ENCODE measurements at places on chromosomes 1 and 21.

DNA sequence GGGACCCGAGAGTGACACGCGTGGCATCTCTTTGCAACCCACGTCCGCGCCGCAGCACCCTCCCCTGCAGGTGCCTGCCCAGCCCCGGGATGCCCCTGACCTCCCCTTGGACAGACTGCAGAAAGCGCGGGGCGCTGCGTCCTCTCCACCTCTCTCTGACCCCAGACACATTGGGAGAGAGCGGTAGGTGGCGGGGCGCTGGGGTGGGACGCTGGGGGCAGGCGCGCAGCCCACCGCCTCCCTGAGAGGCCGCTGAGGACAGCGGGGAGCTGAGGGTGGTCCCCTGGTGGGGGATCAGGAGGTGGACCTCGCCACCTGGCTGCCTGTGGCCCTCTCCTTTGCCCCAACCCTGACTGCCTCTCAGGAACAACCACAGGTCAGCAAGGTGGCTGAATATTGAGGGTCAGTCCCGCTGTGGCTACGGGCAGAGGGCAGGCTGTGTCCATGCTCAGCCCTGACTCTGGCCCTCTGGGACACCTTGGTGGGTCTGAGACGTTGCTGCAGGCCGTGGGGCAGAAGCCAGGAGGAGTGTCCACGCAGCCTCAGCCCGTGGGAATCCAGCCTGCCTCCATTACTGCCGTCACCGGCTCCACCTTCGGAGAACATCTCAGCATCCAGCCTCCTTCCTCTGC lies 761 bp upstream of the UBE2J2 start:
- DNase-seq: no peak

DNA sequence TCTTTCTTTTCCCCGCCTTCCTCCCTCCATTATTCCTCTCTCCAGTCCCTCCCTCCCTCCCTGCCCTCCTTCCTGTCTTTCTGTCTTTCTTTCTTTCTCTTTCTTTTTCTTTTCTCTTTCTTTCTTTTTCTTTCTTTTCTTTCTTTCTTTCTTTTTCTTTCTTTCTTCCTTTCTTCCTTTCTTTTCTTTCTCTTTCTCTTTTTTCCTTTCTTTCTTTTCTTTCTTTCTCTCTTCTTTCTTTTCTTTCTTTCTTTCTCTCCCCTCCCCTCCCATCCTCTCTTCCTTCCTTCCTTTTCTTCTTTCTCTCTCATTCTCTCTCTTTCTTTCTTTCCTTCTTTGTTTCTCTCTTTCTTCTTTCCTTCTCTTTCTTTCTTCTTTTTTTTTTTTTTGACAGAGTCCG lies 402.2 kb upstream of the PLXNA2 start:
- no peak for DNase-seq

GRCh38 chr1:42524330-42524729 lies 61.2 kb downstream of the CCDC30 start:
- DNase-seq: no peak

DNA sequence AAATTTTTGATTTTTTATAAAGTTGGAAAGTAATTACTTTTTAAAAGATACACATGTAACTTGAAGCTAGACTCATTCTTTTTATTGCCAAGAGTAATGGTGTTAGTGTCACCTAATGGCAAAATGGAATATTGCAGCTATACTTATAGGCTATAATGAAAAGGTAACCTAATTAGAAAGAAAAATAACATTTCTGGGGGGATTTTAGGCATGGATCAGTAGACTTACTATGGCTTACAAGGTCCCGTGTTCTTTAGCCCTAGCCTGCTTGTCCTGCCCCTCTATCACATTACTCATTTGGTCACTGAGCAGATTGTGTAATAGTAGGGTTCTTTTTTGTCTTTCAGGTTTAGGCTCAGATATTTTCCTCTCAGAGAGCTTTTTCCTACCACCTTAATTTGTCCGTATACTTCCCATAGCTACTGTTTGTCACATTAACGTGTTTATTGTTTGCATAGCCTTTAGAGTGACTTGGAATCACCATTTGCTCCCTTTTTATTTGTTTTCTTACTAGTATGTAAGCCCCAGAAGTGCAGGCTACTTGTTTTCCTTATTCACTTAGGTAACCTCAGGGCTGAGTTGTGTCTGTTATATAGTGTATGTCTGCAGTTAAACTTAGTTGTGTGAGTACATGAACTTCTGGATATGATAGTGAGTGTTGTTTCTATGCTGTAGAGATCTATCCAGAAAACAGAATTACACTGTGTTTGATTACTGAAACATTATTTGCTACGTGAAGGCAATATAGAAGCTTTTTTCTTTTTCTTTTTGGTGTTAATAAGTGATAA lies 58.7 kb downstream of the RABGAP1L start:
- peak; percentile 8 for DNase-seq

GRCh38 chr1:202836623-202837403 lies 26.1 kb downstream of the PCAT6 start:
- DNase-seq: no peak

DNA sequence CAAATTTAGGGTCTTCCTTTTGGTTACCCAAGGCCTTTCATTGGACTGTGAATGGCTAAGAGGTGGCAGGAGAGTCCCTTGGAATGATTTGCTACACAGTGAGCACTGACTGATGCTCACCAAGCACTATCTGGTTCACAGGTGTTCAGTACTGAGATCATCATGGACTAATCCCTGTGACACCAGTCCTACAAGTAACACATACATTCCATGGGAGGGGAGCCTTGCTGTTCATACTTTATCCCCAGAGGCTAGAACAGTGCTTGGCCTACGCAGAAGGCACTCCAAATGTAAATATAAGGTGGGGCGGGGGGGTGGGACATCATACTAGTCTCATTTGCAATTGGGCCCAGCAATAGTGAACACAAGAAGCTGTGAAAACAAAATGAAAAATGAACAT lies 20.5 kb upstream of the TMEM200B start:
- DNase-seq: no peak

DNA sequence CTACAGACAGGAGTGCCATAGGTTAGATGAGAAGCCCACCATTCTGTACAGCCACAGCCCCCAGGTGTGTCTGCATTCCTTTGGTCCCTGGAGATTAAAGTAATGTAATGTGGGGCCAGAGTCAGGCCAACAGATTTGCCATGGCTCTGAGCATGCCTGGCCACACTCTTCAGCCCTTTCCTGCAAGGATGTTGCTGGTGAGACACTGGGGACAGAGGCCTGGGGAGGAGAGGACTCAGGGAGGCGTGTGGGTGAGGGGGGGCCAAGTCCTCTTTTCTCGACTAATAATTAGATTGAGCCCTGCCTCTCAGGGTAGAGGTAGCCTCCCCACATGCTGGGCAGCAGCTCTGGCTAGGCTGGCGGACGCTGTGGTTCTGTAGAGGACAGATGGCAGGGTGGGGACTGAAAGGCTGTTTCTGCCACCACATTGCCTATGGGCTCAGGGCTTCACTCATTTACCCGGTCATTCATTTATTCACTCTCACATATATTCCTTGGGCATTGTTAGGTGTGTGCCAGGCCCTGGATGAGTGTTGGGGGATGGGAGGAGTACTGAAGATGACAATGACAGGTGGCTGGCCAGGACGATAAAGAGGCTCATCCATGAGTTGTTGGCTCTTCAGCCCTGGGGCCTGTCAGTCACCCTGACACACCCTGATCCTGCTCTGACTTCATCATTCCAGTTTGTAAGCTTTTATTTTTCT lies 7.1 kb upstream of the PRCC start:
- no peak for DNase-seq

GRCh38 chr1:224095867-224096266 lies 18.0 kb upstream of the FBXO28 start:
- no peak for DNase-seq

- DNase-seq: no peak
Observed at GRCh38 chr1:203271962-203272632, 33.2 kb upstream of the BTG2 start.

- no peak for DNase-seq
Observed at GRCh38 chr1:169259816-169260215, 107.8 kb downstream of the NME7 start.

DNA sequence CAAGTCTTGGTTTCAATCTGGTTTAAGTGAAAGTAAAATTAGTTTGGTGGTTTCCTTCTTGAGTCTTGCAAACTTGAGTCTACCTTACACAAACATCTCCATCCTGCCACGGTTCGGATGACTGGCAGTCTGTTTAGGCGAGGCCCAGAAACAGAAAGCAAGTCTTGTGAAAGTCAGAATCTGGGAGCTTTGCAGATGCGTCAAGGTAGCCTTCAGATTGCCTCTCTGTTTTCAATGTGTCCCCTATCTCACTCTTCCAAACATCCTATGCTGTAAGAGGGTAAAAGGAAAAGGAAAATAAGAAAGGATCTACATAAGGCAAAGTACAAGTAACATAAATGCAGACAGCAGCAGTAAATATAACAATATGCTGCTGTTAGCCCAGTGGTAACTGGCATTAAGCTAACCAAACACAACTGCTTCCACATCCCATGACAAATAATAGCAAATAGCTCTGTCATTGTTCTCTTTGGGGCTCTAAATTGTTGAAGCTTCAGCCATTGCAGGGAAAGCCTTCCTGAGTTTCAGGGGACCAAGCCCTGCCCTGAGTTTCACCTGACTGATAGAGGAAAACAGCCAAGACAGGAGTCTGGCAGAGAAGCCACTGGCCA lies 26.2 kb upstream of the C1orf105 start:
- DNase-seq: no peak
